ENCODE measurements at places on chromosomes 2 and 18.

DNA sequence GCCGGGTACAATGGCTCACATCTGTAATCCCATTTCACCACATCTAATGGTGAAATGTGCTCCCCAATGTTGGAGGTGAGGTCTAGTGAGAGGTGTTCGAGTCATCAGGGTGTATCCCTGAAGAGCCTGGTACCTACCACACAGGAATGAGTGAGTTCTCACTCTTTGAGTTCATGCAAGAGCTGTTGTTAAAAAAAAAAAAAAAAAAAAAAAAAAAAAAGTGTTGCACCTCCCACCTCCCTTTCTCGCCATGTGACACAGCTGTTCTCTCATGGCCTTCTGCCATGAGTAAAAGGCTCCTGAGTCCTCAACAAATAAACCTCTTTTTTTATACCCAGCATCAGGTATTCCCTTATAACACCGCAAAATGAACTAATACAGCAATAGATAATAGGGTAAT lies 106.3 kb downstream of the C2orf74 start:
- no peak for DNase-seq

- no peak for DNase-seq
Measured at GRCh38 chr18:39241534-39241933, 1675.9 kb upstream of the CELF4 start.

DNA sequence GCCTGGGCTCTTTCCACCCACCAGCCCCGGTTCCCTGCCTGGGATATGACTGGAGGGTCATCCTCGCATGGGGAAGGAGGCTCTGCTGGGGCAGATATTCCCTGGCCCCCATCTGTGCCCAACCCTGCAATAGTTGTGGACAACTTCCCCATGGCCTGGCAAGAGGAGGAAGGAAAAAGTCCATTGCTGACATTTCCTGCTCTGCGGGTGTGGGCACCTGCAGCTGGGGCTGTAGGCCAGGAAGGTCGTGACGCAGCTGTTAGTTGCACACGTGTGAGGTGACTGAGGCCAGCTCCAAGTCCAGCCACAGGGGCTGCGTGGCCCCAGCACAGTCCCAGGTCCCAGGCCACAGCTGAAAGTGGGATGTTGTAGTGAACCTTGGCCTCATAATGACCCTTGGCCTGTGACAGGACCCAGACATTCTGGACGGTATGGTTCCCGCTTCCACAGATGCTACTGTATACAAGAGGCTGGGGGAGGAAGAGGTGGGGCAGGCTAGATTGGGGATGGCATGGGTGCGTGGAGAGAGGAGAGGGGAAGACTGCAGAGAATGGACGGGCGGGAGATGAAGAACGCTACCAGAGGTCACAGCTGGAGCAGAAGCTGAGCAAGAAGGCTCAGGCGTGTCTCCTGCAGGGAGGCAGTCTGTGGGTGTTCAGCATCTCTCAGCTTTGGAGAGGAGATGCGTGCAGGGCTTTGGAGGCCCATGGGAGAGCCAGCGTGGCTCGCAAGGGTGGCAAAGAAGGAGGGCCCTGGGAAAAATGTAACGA lies 22.1 kb downstream of the OTOF start:
- no peak for DNase-seq

DNA sequence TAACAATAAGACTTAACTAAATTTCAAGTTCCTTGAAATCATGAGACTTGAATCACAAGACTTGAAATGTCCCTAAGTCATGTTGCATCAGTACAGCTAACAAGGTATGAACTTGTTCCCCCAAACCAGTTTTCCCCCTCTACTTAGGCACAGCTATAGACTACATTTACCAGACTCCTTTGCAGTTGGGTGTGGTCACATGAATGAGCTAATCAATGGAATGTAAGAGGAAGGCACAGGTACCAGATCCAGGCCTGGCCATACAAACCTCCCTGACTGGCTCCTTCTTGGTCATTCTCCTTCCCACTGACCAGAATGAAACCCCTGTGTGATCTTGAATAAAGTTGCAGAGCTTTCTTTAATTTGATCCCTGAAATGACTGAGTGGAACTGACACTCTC lies 77.8 kb downstream of the DNER start:
- DNase-seq: no peak

- DNase-seq: no peak
Measured at GRCh38 chr2:144374163-144374661, 145.7 kb downstream of the ZEB2 start.

- DNase-seq: no peak
Measured at GRCh38 chr18:10898417-10898974, 250.9 kb downstream of the PIEZO2 start.
